ENCODE measurements at places on chromosomes 1 and 21.

DNA sequence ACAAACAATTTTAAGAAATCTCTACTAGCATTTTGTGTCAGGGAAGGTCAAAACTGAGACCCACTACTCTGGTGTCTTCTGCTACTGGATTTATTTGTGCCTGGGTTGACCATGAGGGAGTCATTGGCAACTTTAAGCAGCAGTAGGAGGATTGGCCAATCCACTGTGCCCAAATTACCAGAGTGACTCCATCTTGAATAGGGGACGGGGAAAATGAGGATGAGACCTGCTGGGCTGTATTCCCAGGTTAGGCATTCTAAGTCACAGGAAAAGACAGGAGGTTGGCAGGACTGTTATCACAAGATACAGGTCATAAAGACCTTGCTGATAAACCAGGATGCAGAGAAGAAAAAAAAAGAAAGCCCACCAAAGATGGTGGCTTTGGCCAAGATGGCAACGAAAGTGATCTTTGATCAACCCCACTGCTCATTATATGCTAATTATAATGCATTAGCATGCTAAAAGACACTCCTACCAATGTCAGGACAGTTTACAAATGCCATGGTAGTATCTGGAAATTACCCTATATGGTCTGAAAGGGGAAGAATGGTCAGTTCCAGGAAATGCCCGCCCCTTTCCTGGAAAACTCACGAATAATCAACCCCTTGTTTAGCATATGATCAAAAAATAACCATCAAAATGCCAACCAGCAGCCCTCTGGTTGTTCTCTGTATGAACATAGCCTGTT is 200.9 kb downstream of the LTN1 start:
- DNase-seq, result no peak

GRCh38 chr1:41683681-41684500 is 199.4 kb upstream of the EDN2 start:
- no peak for DNase-seq

- DNase-seq, result no peak
These were observed 18.8 kb downstream of the PIK3C2B start for GRCh38 chr1:204475656-204476432.

DNA sequence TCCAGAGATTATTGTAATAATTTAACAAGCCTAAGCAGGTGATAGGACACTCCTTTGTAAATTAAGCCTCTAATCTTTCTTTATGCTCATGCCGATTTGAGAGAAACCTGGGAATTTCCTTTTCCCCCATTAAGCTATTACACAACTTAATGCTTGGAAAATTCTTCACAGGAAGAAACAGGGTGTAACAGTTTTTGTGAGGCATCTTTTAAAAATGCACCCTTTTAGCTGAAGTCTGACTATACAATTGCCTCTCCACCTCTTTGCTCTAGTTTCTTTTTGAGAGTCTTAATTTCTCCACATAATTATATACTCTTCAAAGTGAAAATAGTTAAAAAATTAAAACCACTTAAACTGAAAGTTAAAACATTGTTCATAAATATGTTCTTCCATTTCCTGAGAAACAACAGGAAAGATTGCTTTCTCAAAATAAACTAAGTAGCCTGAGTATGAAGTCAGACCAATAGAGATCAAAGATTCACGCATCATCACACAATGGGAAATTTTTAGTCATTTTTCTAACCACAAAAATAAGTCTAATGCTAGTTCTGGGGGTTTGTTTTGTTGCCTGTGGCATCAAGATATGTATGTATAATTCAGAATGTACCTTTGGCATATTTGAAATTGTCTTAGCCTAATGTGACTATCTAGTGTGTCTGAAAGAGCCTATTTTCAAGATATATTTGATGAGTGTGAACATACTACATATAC is 34.7 kb downstream of the LRRC8D start:
- DNase-seq, result no peak

DNA sequence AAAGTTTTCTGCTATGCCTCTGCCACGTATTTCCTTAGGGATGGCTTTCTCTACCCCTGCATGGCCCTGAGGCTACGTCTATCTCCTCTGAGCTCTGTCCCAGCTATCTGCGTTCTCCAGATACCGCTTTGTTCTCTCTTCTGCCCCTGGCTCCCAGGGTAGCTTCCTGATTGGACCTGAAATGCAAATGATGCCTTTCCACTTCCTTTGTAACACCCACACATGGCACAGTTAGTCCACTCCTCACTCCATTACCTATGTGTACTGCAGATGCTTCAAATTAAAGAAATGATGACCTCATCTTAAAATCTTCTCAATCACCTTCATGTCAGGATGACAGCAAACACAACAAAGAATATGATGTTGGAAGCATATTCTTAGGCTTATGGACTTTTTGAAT is 138.6 kb upstream of the POGK start:
- DNase-seq, result no peak

DNA sequence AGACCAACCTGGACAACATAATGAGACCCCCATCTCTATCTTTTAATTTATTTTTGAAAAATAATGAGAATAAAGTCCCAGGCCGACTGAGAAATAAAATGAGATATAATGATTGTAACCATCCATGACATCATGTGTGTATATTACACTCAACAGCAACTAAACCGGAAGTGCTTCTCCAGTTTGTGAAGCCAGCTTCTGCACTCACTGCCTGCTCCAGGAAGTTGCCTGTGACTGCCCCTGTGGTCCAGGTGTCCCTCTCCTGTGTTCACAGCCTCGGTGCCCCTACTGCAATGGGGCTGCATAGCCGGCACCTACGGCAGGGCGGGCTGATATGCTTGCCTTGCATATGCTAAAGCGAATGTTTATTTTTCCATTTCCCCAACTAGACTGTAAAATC is 68.3 kb downstream of the SSBP3 start:
- DNase-seq, result no peak

DNA sequence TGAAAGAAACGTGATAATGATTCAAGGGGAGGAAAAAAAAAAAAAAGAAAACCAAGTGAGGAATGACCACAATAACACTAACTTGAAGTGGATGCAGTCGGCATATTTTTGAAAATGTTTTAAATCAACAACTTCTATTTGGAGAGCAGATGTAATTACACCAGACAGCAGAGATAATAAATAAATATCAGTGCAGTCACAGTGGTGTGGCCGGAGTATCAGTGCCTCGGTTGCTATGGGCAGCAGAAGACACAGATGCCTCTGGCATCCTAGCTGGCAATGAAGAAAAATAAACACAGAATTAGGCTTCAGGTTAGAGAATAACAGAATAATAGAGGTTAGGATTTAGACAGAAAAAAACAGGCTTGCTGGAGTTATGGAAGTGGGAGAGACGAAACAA is 888.3 kb downstream of the LTN1 start:
- no peak for DNase-seq

Data from epithelial cell of proximal tubule (primary cell).